SJSA1 (cell line): ENCODE measurements at places on chromosomes 11 and 22. TPM values are rescaled to one million over a fixed set of nuclear protein-coding genes. Genes with fewer than 3 reads are reported as not detected.

- peaks cover 5% of the 10 kb centered on the region for H3K4me1 ChIP-seq
- no peak for DNase-seq
- no peaks in the 10 kb centered on the region for H3K27me3 ChIP-seq
- no peak overlapping the region for H3K4me3 ChIP-seq
- peaks cover 13% of the 10 kb centered on the region for H3K36me3 ChIP-seq
These were observed 2.1 kb downstream of the RNH1 start for GRCh38 chr11:504994-505344.

The FAM181B gene
- 0.21 and 1.2 TPM in 2 replicates for total RNA-seq

The WNT11 gene
- not detected in 2 replicates for total RNA-seq

DNA sequence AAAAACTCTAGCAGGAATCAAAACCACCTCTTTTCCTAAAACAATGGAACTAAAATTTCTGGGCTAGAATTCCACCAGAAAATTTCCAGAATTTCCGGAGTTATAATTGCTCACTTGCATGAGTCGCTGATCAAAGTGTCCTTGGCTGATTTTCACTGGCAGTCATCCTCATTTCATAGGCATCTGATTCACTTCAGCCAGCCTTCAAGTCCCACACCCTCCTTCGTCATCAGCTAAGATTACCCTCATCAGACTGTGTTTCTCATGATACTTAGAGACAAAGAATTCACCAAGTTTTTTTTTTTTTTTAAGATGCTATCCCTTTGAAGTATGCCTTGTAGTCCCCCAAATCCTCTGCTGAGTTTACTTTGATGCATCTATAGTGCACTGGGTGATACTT, 71.5 kb upstream of the RAB38 start:
- H3K27ac ChIP-seq: no peak overlapping the region
- no peak for DNase-seq
- no peak overlapping the region for H3K4me3 ChIP-seq
- no peaks in the 10 kb centered on the region for H3K27me3 ChIP-seq
- no peaks in the 10 kb centered on the region for H3K36me3 ChIP-seq

DNA sequence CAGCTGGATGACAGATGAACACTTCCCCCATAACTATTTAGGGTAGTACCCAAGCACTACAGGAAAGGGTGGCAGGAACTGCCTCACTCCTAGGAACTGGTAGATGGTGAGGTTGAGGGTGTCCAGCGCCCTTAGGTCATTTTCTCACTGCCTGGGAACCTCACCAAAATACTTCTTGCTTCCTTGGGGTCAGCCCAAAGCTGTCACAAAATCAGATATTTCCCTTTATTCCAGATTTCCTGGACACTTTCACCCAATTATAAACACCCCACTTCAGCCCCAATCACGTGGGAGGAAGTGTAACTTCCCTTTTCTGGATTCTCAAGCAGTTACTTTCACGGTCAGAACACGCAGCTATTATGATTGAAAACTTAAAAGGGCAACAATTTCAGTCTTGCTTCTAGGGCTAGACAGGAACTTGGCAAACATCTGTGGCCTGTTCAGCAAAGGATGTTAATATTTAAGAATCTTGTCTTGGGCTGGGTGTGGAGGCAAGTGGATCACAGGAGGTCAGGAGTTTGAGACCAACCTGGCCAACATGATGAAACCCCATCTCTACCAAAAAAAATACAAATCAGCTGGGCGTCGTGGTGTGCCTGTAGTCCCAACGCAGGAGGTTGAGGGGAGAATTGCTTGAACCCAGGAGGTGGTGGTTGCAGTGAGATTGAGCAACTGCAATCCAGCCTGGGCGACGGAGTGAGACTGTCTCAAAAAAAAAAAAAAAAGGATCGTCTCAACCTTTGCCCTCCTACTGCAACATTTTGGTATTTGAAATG, 4.0 kb downstream of the FTH1 start:
- no peak overlapping the region for H3K4me3 ChIP-seq
- H3K27me3 ChIP-seq: no peaks in the 10 kb centered on the region
- H3K4me1 ChIP-seq: peaks cover 22% of the 10 kb centered on the region
- DNase-seq: peak; percentile 34
- no peak overlapping the region for H3K27ac ChIP-seq

The SAA1 gene
- not detected in 2 replicates for total RNA-seq
